ENCODE measurements at places on chromosomes 5 and 9. TPM values are rescaled to one million over a fixed set of nuclear protein-coding genes. Genes with fewer than 3 reads are reported as not detected.

The MARVELD2 gene
- total RNA-seq, result 2.1 TPM

- DNase-seq, result no peak
Observed at GRCh38 chr5:78574731-78575161, 73.8 kb downstream of the LHFPL2 start.

- no peak for DNase-seq
Observed at GRCh38 chr9:7293091-7293490, 506.5 kb downstream of the DMAC1 start.

The CNTNAP3B gene
- total RNA-seq, result 53.5 TPM

GRCh38 chr9:8734760-8735159 is 935.2 kb upstream of the DMAC1 start:
- DNase-seq, result no peak

DNA sequence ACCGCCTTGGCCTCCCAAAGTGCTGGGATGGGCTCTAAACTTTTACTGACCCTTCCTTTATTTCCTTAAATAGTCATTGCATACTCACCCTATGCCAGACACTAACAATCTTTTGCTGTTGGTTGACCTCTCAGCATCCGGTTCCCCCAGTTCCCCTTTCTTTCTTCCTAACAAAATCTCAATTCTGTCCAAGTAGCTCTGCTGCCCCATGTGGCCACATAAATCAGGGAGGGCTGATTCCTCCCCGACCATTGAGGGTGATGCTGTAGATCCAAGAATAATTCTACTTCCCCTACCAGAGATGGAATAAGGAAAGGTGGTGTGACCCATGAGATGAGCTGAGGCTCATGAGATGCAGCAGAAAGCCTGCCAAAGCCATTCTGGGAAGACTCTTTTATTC is 315.3 kb upstream of the MSX2 start:
- DNase-seq, result no peak

- no peak for DNase-seq
Observed at GRCh38 chr9:8332331-8332650, 532.7 kb upstream of the DMAC1 start.

- DNase-seq, result peak; percentile 24
Observed at GRCh38 chr9:22446589-22446949, at the start of gene DMRTA1. DMRTA1 (plus strand) TSS chr9:22446824; CDS start chr9:22447066, 242 bp downstream.

The ITGA2 gene
- 1.1 TPM for total RNA-seq

- no peak for DNase-seq
Observed at GRCh38 chr9:79623799-79624721, 52.3 kb downstream of the TLE4 start.

DNA sequence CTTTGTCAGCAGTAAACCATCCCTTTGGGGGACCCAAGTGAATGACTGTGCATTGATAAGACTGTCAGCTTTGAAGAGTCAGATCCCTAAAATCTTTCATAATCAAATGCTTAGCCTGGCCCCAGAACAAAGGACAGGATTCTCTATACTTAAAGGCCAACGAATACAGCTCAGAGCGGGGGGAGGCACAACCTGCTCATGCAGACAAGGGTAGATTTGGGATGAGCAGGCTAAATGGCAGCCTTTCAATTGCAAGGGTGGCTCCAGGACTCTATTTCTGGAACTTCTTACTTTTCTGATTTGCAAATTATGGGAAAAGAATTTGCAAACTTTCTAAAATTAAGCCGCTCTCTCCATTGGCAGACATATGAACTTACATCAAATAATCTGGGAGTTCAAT is 66.4 kb downstream of the ELL2 start:
- DNase-seq, result no peak

The CTSV gene
- 1.3 TPM for total RNA-seq

The RMRP gene
- 172,488 TPM for total RNA-seq

DNA sequence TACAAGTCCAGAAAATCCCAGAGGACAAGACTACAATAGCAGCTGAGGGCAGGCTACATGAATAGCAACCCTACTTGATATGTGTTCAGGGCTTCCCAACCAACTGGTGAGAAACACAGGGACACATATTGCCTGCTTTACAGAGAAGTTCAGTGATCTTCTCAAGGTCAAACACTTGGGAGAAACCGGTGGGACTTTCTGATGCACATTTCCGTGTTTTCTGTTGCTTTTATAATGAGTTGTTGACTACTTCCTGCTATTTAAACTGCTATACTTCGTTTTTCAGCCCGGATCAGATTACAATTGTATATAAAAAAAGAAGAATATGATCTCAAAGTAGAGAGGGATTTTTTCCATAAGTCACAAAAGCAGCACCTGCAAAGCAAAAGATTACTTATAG is 175.1 kb downstream of the SNX18 start:
- no peak for DNase-seq

DNA sequence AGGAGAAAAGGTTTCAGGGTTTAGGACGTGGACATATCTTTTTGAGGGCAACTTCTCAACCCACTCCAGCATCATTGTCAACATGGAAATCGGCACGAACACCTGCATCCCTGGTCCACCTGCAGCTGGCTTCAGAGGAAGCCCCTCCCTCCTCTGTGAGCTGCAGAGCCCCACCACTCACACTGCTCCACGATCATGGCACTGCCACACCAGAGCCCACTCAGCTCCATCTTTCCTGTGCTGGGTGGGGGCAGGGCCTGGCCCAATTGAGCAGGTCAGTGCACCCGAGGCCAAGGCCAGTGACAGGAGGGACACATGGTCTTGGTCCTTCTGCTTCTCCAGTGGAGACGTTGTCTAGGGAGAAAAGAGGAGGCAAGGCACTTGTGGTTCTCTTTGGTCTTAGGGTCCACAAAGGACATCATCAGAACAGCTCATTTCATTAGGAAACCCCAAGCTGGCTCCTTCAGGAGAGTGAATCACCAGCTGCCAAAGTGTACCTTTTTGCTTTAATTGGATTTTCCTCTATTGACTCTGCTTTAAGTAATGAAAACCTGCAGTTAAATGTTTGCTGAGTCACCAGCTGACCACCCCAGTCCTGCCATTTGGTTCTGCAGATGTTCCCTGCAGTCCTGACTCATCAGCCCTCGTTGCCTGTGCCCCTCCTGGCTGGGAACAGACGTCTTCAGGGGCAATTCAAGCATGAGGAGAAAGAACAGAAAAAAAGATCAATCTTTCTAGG is 56.2 kb downstream of the UBE2QL1 start:
- no peak for DNase-seq

- DNase-seq, result no peak
Observed at GRCh38 chr5:111562561-111562960, 50.2 kb upstream of the STARD4 start.

GRCh38 chr5:89190515-89191265 is 307.7 kb upstream of the MEF2C start:
- DNase-seq, result no peak

The FGD3 gene
- total RNA-seq, result 1.5 TPM

DNA sequence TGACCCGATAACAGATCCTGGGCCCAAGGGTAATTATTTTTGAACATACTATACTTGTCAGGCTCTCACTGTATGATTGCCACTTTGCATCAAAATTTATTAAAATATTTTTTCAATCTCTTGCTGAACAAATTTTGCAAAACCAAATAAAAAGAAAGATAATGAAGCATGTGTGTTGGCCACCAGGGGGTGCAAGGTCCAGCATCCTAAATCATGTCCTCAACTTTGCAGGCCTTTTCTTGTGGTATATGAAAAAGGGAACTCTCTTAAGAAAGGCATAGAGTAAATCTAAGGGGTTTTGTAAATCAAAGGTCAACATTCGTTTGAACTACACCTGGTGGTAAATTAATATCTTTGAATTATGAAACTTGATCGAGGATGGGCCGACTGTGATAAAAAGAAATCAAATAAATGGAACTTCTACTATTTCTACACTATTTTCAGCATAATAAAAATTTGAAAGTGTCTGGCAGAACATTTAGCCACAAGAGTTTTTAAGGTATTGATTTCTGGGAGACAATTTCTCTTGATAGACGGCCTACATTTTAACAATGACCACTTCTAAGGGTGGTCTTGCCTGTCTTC is 676.5 kb downstream of the DMRTA1 start:
- peak; percentile 13 for DNase-seq

DNA sequence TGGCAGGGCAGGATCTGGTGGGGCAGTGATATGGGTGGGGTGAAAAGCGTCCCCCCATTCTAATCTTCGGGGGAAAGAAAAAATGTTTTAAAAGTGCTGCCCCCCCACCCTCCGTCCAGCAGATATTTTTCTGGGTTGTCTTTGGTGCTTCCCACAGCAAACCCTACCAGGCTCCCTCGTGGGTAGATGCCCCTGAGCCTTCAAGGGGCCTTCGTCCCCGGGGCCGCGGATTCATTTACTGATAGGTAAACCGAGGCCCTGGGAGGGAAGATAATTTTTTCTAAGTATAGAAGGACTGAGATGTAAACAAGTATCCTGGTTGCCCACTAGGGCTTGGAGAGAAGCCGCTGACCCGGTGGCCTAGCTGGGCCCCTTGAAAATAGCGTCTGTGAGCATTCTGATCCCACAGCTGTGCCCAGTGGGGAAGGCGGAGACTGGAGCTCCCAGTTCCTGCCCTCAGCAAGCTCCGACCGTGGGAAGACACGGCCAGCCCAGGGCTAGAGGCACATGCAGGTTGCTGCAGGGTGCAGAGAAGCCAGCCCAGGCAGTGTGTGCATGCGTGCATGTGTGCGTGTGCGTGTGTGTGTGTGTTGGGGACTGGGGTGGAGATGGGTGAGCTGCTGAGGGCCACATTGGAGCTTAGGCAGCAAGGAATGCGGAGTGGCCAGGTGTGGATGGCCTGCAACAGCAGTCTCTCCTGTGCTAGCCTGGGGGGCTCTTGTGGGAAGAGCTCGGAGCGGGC is 6.0 kb upstream of the RXRA start:
- no peak for DNase-seq

GRCh38 chr5:38032149-38032548 is 192.3 kb upstream of the GDNF start:
- DNase-seq, result no peak

- no peak for DNase-seq
Observed at GRCh38 chr5:83337453-83338035, 134.0 kb upstream of the VCAN start.

The MEF2C gene
- total RNA-seq, result 114 TPM

GRCh38 chr9:134971196-134971595 is 53.5 kb upstream of the FCN1 start:
- DNase-seq, result no peak

- DNase-seq, result no peak
Observed at GRCh38 chr9:38103340-38103739, 34.3 kb upstream of the SHB start.

DNA sequence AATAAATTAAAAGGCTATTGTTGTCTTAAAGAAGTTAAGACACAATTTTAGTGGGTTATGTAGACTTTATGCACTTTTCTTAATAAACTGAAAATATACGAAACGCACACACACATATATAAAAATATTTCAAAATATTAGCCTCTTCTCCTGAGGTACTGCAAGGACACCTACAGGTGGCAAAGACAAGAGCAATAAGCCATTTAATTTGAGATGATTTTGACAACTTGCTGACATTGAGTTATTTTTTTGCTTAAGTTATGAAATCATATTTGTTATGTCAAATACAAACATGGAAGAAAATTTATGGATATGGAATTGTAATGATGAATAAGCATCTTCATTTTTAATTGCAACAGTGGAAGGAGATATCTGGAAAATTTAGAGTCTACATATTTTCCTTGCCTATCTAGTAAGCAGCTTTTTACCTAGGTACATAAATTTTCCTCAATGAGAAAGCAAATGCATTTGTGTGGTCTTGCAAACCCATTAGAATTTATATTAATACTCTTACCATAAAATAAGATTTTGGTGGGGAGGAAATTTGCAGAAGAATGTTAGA is 301.6 kb downstream of the ISL1 start:
- DNase-seq, result no peak

The CYLC2 gene
- not detected for total RNA-seq

The PPIC gene
- total RNA-seq, result 4.7 TPM

DNA sequence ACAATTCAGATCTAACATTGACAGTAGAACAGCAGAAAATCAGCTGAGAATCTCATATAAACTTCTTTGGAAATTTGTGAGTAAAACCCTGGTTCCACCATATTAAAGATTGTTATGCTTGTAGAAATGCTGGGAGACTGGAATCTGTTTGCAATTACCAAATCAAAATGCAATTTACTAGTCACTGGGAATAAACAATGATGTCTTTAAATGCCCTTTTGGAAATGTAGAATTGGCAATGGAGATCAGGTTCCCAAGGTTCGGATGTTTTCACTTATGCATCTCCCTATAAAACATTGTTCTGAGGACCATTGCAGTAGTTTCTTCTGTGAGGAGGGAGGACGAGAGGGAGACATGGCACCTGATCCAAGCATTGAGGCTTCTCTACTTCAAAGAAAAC is 384.4 kb downstream of the TMEM167A start:
- no peak for DNase-seq

The ZBTB34 gene
- 30.0 TPM for total RNA-seq

The SMIM27 gene
- 2.8 TPM for total RNA-seq

DNA sequence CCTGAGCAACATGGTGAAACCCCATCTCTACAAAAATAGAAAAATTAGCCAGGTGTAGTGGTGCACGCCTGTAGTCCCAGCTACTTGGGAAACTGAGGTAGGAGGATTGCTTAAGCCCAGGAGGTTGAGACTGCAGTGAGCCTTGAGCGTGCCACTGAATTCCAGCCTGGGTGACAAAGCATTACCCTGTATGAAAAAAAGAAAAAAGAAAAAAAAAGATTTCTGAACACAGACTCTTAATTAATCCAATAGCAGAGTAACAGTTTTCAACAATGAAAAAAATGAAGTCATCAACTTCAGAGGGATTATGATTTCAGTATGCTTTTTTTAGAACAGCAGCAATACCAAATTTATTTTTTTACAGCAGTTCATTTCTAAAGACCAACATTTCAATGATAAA is 118.8 kb upstream of the TNPO1 start:
- no peak for DNase-seq

- DNase-seq, result no peak
Observed at GRCh38 chr9:137749511-137749910, 128.1 kb upstream of the CACNA1B start.

GRCh38 chr5:32312197-32312594 is 543 bp downstream of the MTMR12 start:
- DNase-seq, result peak; percentile 39

The PCDHA3 gene
- total RNA-seq, result 19.6 TPM

The PCDH1 gene
- total RNA-seq, result 27.4 TPM

DNA sequence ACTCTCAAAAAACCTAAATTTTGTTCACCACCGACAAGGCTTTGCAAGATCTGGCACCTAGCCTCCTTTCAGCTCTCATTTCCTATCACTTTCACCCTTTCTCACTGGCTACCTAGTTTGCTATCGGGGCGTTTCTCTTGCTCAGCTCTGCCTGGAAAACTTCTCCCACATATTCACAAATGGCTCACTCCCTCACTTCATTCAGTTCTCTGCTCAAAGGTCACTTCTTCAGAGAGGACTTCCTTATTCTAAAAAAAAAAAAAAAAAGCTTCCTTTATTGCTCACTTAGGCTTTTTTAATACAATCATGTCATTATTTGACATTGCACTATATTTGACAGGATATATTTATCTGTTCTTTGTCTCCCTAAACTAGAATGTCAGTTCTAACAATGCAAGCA is 2.1 kb upstream of the SLC25A46 start:
- DNase-seq, result no peak

- DNase-seq, result peak; percentile 30
Observed at GRCh38 chr5:88889189-88890069, 6.4 kb upstream of the MEF2C start.
